Right ventricle myocardium inferior (tissue), 1 donor: ENCODE measurements at places on chromosomes 6 and 20. TPM values are rescaled to one million over a fixed set of nuclear protein-coding genes. Genes with fewer than 3 reads are reported as not detected.

The ABHD16B gene
- total RNA-seq, result not detected

GRCh38 chr6:3617681-3618311, 133.7 kb downstream of the PXDC1 start:
- no peak for DNase-seq

The KHDC1L gene
- not detected for total RNA-seq

DNA sequence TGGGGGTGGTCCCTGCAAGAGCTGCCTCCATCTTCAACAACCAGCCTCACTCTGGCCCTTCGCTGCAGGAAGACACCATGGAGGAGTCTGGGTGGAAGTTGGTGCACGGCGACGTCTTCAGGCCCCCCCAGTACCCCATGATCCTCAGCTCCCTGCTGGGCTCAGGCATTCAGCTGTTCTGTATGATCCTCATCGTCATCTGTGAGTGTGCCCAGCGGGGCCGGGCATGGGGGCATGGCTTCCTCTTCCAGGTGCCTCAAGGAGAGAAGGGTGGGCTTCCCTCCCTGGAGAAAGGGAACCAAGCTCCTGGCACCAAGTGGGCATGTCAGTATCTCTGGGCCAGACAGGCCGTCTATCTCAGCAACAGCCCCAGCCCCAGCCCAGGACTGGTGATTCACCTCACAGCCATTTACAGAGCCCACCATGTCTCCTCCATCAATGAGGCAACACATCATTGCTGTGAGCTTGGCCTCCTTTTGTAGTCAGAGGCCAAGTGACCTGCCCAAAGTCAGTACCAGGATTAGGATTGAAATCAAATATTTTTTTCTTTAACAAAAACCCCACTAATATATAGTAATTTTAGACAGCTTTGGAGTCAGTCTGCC, 40.2 kb downstream of the TM9SF4 start:
- DNase-seq, result no peak

GRCh38 chr20:53181866-53182376, 209.8 kb downstream of the TSHZ2 start:
- DNase-seq, result no peak

- no peak for DNase-seq
Observed at GRCh38 chr6:129493354-129493902, 216.5 kb downstream of the ARHGAP18 start.

The SLC22A16 gene
- 0.32 TPM for total RNA-seq

GRCh38 chr20:19688031-19688806, 69.8 kb upstream of the RIN2 start:
- peak; percentile 85 for DNase-seq

GRCh38 chr6:35681298-35681697, 7.4 kb downstream of the FKBP5 start:
- DNase-seq, result no peak

- no peak for DNase-seq
Observed at GRCh38 chr20:12093057-12093796, 175.5 kb downstream of the BTBD3 start.

GRCh38 chr6:63856271-63856670, 220.7 kb downstream of the PHF3 start:
- no peak for DNase-seq

DNA sequence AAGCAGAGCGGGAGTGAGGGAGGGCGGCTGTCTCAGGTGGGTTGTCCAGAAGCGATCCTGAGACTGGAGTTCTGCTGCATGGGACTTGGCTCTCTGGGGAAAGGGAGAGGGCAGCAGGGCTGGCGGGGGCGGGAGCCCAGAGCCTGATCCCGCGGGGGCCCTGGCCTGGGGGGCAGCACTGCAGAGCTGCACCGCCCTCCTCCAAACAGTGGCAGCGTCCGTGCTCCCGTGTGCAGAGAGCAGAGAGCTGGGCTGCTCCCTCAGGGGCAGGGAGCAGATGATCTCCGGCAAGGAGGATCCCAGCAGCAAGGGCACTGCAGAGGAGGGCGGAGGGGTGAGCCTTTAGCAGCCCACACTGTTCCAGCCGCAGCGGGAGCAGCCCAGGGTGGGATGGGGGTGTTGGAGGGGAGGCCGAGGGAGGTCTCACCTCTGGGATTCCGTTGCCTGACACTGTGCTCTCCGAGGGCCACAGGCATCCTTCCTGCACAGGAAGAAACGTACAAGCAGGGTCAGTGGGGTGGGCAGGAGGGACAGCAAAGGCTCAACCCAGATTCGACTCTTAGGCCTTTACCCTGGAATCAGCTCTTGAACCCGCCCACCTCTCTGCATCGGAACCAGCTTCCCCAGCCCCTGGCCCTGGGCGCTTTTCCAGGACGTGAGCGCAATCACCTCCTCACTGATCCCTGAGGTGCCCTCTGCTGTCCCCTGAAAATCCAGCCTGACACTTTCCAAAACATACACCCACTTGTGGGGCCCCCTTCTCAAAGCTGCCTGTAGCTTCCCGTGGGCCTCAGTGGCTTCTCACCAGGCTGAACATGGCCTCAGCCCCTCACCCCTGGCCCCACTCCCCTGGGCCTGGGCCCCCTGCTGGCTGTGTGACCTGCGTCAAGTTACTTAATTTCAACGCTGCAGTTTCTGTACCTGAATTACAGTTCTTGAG, 32.6 kb upstream of the ZBP1 start:
- peak; percentile 59 for DNase-seq

GRCh38 chr6:166525567-166525966, 60.9 kb downstream of the RAMACL start:
- no peak for DNase-seq
